ENCODE measurements at places on chromosomes 7 and 10. TPM values are rescaled to one million over a fixed set of nuclear protein-coding genes. Genes with fewer than 3 reads are reported as not detected.

DNA sequence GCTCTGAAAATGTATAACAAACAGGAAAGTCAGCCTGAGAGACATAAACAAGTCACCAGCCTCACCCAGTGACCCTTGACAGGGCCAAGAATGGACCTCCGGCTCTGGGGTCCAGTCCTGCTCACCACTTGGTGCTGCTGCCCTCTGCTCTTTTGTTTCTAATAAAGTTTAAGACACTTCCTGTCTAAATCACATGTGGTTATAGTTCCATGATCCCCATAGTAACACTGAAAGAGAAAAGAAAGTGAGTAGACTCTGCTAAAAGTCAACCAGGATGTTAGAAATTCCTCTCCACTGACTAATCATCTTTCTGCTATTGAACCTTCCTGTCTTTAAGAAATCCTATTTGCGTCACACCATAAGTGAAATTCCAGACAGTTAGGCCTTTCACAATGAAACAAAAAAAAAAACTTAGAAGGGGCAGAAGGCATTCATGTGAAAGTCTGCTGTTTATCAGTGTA, 179.2 kb upstream of the BET1 start:
- DNase-seq = peak; percentile 49

GRCh38 chr7:107579554-107579884, 527 bp upstream of the BCAP29 start:
- no peak for DNase-seq

GRCh38 chr10:58066126-58066525, 201.6 kb downstream of the IPMK start:
- DNase-seq = no peak

DNA sequence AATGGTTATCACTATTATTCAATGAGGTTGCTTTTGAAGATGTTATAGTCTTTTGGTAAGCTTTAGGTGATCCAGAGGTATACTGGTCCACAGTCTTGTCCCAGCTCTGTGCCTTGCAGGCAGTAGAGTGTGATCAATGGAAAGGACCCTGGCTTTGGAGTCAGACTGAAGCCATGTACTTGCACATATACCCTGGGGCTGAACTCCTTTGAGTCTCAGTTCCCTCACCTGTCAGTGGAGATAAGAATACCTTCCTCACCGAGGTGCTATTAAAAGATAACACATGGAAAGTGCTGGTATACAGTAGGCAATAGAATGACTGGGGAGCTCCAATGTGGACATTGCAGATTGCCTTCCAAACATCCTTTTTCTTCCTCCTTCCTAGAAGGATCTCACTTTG, 16.0 kb upstream of the PDLIM1 start:
- no peak for DNase-seq

DNA sequence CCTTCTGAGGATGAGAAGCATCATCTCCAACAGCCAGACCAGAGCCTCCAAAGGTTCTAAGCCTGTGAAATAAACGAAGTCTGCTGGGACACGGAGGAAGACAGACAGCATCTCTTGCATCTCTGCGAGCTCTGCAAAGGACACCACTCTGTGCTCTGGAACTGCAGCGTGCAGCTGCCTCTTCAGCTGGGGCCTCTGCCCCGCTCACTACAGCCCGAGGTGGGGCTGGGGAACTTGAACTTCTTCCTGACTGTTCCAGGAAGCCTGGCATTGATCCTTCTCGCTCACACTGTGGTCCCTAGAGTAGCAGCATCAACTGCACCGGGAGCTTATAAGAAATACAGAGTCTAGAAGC, 163.3 kb downstream of the USP6NL start:
- DNase-seq = no peak

GRCh38 chr10:1149793-1150637, 93.8 kb downstream of the WDR37 start:
- DNase-seq = peak; percentile 81

- no peak for DNase-seq
Observed at GRCh38 chr7:45578022-45578421, 3.9 kb downstream of the ADCY1 start.

GRCh38 chr7:46146454-46147255, 225.6 kb upstream of the IGFBP3 start:
- no peak for DNase-seq

DNA sequence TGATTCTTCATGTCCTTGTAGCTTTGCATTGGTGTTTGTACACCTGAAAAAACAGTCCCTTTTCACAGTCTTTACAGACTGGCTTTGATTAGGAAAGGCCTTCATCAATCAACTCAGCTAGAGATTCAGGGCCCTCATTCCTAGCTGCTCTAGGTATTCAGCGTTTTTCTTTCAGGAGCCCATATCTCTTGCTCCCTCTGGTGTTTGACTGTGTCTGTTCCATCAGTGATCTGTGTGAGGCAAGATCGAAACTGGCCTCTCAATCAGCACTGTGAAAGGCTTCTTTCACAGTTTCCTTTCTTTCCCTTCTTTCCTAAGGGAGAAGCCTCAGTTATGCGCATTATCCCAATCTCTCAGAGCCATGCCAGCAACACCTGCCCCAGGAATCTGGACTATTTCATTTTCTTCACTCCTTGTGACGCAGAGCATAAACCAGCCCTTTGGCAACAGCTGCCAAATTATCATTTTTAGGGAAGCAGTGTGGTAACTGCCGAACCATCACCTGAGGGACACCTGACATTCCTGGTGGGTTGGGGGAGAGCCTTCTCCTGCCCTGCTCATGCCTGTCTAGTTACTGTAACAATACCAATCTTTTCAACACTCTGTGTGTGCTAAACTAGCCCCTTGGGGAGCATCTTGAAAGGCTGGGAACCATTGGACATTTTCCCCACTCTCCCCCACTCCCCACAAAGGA, 75.7 kb upstream of the CCDC71L start:
- no peak for DNase-seq

DNA sequence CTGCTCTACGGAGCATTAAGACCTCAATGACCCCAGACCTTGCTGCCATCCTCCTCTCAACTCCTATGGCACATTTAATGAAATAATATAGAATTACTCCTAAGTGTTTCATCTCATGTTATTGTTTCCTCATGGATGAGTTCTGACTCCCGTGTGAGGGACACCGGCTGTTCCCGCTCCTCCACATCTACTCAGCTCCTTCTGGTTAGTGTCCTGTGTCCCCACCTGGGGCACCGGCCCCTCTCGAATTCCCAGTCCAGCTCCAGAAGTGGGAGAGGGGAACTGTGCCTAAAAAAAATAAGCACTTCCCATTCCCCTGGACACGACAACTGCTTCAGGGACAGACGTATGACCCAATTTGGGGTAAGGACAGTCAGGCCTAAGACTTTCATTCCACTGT, 58.3 kb downstream of the PIP4K2A start:
- no peak for DNase-seq

GRCh38 chr7:34320926-34321661, 336.9 kb upstream of the NPSR1 start:
- DNase-seq = peak; percentile 67

GRCh38 chr10:58316874-58317273, 17.9 kb upstream of the UBE2D1 start:
- no peak for DNase-seq

DNA sequence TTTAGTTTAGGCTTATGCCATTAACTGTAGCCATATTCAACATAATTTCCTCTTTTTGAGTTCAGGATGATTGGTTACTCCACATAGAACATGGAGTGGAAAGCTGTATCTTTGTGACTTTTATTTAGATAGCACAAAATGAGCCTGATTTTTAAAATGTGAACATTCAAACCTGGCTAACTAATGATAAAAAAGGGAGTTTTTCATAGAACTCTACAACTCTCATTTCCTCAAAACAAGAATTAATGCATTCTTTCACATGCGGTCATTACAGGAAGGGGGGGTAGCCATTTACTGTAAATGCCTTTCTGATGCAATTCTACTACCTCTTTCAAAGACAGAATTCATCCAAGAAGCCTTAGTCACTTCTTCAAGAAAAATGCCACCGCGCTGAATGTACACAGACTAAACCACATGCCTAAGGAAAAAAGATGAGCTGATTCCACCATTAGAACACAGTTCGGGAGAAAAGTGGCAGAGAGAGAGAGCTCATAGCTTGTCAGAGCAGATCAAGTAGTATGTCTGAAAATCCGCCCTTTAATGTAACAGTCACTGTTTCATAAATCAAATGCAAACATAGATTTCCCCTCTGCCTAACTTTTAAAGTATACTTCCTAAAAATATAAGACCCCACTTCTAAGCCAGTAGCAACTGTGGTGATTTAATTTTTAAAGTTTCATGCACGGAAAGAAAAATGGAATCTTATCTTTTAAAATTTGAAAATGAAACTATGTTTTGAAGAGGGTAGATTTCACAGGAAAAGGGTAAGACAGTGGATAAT, 226.4 kb upstream of the KLF14 start:
- no peak for DNase-seq

DNA sequence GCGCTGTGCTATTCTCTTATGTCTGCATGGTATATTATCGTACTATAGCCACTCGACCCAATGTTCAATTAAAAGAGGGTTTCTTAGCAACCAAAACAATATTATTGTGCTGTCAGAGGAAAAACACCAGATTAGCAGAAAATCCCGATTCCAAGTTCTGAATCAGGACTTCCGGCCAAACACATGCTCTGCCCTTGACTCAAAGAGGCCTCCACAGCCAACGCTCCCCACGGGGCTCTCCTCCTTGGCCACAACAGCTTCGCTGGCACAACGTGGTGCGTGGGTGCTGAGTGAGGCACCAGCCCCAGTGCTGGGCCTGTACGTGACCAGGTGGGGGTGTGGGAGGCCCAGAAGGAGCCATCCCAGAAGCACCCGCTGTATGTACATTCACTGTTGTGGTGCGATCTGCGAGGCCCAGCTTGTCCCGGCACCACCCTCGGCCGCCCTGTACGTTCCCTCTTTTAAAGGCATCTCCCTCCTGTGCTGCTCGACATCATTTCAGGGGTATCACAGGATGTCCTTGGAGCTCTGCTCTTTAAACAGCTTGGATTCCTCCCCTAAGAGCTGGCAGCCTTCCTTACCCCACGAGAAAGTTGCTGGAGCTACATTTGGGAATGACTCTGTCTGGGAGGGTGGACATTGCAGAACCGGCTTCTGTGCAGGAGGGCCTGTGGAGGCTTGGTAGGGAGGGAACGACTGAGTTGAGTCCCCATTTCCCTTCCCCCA, 736.2 kb downstream of the PARD3 start:
- DNase-seq = peak; percentile 69

GRCh38 chr10:63437116-63437949, 28.4 kb downstream of the JMJD1C start:
- no peak for DNase-seq

DNA sequence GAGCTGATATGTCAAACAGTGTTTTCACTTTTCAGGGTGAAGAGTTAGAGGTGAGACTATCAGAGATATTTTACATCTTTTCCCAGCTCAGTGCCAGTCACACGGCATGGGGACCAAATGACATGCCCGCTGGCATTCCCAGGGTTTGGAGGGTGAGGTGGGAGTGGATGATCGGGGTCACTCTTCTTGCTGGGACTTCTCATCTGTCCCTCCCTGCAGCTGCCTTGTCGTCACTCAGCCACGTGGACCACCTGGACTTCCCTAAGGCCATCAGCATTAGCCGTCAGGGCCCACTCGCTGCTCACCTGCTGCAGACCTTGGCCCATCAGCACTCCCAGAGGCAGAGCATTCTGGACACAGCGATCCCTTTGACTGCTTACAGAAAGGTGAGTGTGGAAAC, 301.8 kb downstream of the DNAJB6 start:
- DNase-seq = no peak

DNA sequence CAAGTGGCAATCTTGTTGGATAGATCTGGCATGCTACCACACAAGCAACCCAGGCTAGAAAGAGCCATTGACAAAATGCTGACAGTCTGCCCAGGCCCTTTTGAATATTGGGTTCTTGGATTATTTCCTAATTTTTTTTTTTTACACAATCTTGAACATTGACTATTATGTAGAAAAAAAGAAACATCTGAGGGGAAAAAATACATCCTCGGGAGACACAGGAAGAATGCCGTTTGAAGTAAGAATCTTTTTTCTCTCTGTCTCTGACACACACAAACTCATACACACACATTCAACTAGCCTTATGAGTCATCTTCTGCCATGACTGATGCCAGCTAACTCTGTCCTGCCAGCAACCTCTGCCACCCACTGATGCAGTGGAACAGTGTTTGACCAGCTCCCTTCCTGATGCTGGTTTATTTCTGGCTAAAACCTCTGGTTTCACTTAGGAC, 47.2 kb downstream of the SORBS1 start:
- DNase-seq = no peak

- no peak for DNase-seq
Observed at GRCh38 chr10:128059982-128060293, 66.3 kb downstream of the MKI67 start.

- DNase-seq = no peak
Observed at GRCh38 chr7:90933984-90934383, 330.2 kb upstream of the FZD1 start.

- no peak for DNase-seq
Observed at GRCh38 chr10:23344241-23344841, at the start of gene C10orf67. Gene C10orf67, minus strand, starts transcription at chr10:23344797. Its CDS starts 23 bp downstream, at chr10:23344774.

DNA sequence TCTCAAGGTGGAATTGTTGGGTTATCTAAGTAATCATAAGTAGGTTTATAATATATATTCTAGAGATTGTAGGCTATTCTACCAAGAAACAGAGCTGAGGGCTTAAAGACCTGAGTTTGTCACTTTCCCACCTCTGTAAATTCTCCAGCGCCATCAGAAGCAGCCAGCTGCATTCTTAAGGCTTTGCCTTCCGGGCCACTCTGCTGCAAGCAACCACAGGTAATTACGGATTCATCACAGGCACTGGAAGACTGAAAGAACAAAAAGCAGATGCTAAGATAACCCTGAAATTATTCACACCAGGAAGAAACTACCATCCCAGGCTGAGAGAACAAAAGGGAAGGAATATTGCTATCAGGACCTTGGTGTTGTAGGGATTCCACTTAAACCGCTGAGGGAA, 137.8 kb upstream of the JCAD start:
- DNase-seq = no peak

DNA sequence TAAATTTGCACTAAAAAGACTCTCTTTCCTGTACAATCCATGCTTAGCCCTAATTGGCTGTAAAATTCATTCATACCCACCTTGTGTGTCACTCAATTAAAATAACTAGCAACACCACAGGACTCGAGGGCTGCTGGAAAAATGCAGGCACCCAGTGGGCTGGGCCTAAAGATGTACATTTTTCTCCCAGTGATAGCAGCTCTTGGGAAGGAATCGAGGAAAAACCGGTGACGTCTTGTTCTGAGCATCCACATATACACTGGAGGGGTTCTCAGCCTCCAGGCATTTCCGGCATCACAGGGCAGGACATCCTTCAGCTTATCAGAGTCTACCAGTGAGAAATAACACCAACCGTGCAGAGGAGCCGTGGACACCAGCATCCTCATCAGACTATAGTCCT, 85.8 kb upstream of the PITRM1 start:
- DNase-seq = no peak

The ASB13 gene
- polyA plus RNA-seq = 14.5 TPM

The ZNF25 gene
- 16.9 TPM for polyA plus RNA-seq

The PPP1R17 gene
- not detected for polyA plus RNA-seq

The VGF gene
- polyA plus RNA-seq = 0.55 TPM

The TAC1 gene
- polyA plus RNA-seq = not detected

The PVRIG gene
- polyA plus RNA-seq = 9.3 TPM

The TEX47 gene
- polyA plus RNA-seq = not detected

The CYP2C19 gene
- not detected for polyA plus RNA-seq

The BLNK gene
- polyA plus RNA-seq = 17.7 TPM

The URGCP gene
- 29.0 TPM for polyA plus RNA-seq

The KNDC1 gene
- 2.5 TPM for polyA plus RNA-seq

Measured in right lung (tissue), 10 donors.